K562 (cell line): ENCODE measurements at places on chromosomes 1 and 21. TPM values are rescaled to one million over a fixed set of nuclear protein-coding genes. Genes with fewer than 3 reads are reported as not detected.

Gene PLA2G2D
- total RNA-seq: not detected in 2 replicates

- DNase-seq: no peak
Measured at GRCh38 chr1:91846007-91846638, 39.8 kb downstream of the TGFBR3 start.

- DNase-seq: no peak
Measured at GRCh38 chr1:232599178-232600041, 30.5 kb downstream of the SIPA1L2 start.

GRCh38 chr1:156412653-156413321 lies 43.8 kb downstream of the RHBG start:
- DNase-seq: no peak

DNA sequence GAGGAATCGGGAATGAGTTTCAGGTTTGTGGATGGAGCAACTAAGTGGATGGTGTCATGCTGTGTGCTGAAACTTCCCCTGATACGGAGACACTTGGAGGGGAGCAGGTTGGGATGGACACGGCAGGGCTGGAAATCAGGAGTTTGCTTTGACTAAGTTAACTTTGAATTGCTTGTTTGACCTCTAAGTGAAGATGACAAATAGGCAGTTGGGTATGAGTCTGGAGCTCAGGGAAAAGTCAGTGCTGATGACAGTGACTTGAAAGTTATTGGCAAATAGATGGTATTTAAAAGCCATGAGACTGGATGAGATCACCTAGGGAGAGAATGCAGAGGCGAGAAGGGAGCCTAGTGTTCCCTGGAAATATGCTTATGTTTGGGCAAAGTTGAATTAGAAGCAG lies 12.8 kb upstream of the ZSCAN20 start:
- DNase-seq: no peak

GRCh38 chr1:205915354-205915990 lies 27.8 kb downstream of the SLC26A9 start:
- DNase-seq: no peak

DNA sequence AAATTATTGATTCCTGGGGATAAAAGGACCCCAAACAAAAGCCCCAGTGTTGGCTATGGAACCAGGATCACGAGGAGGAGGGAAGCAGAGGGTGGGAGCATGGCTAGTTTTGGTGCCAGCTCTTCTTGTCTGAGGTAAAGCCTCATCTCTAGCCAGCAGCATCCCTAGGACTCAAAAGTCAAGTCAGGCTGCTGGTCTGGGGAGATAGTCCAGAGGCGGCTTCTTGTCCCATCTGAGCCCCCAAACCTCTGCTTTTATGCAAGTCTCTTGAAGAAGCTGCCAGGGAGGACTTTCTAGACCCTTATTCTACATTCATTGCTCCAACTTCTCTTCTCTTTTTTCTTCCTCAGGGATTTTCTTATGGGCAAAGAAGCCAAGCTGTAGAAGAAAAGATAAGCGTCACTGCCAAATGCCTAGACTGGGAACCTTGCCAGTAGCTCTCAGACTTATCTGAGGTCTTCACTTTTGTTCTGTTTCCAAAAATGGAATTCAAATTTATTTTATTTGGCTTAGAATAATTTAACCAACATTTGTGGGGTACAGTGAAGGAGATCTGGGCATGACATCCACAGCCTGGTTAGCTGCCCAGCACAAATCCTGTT lies 6.9 kb upstream of the ANKRD35 start:
- no peak for DNase-seq
